ENCODE measurements at places on chromosomes 6 and 20.

- H3K4me3 ChIP-seq: no peak overlapping the region
- H3K4me1 ChIP-seq: no peaks in the 10 kb centered on the region
- DNase-seq: no peak
- H3K27ac ChIP-seq: no peak overlapping the region
- no peaks in the 10 kb centered on the region for H3K36me3 ChIP-seq
- peaks cover 11% of the 10 kb centered on the region for H3K27me3 ChIP-seq
These were observed 59.7 kb upstream of the ASIP start for GRCh38 chr20:34181484-34181883.

- no peaks in the 10 kb centered on the region for H3K4me1 ChIP-seq
- no peak overlapping the region for H3K4me3 ChIP-seq
- H3K27ac ChIP-seq: no peak overlapping the region
- DNase-seq: no peak
- H3K27me3 ChIP-seq: no peaks in the 10 kb centered on the region
These were observed 8.7 kb downstream of the RPS21 start for GRCh38 chr20:62395311-62396242.

GRCh38 chr6:163825033-163825432, 410.5 kb downstream of the QKI start:
- no peaks in the 10 kb centered on the region for H3K4me1 ChIP-seq
- peak; percentile 95 for DNase-seq
- H3K36me3 ChIP-seq: no peaks in the 10 kb centered on the region
- no peak overlapping the region for H3K27ac ChIP-seq
- no peak overlapping the region for H3K4me3 ChIP-seq

DNA sequence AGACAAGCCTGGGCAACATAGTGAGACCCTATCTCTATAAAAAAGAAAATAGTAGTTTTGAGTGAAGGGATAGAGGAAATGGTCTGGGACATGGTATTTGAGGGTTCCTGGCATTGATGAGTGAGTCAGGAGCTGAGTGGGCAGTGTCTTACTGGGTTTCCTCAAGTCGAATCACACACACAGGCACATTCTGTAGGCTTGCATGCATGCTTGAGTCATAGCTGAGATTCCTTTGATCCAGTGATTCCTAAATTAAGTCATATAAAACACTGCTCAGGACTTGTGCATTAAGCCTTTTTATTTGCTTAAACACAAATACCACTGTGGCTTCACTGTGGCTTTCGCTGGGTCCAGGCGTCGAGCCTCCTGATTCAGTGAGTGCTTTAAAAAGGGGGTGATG, 71.8 kb upstream of the TMEM181 start:
- H3K27ac ChIP-seq: peak overlapping the region; percentile 60
- no peak overlapping the region for H3K4me3 ChIP-seq
- peaks cover 20% of the 10 kb centered on the region for H3K4me1 ChIP-seq
- no peaks in the 10 kb centered on the region for H3K27me3 ChIP-seq
